Activated gamma-delta T cell treated with Interleukin-2 at 50 U/mL for 16 hours (primary cell): ENCODE measurements at places on chromosomes 12 and 14.
A peak's percentile ranks its signal among the peaks of the same experiment; 100 is the strongest.

DNA sequence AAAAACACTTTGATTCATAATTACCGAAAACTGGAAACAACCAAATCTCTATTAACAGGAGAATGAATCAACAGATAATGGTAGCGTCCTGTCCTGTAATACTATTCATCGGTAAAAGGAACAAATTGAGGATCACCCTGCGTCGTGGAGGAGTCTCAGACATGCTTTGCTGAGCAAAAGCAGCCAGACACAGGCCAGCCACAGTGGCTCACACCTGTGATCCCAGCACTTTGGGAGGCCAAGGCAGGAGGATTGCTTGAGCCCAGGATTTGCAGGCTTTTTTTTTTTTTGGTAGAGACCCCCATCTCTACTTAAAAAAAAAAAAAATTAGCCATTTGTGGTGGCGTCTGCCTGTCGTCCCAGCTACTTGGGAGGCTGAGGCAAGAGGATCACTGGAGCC, 34.1 kb upstream of the MMP17 start:
- DNase-seq = no peak

- no peak for DNase-seq
Observed at GRCh38 chr12:23722655-23723054, 226.8 kb downstream of the SOX5 start.

DNA sequence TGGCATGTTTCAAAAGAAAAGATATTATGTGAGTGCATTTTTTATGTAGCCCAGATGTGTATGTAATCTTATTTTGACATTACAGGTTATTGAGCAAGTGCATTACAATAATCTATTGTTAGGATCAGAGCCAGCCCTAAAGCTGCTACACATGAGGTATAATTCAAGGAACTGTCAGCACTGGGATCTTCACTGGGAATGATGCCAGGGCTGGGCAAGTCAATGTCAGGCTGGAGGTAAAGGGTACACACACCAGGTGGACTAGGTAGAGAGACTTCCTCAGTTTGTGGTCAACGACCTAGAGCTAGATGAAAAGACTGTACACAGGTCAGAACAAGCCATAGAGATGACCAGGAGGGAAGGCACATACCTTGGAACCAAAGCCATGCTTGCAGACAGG, 15.4 kb downstream of the TRIM9 start:
- DNase-seq = no peak

GRCh38 chr14:21096438-21096837, 2.0 kb downstream of the ZNF219 start:
- DNase-seq = no peak

DNA sequence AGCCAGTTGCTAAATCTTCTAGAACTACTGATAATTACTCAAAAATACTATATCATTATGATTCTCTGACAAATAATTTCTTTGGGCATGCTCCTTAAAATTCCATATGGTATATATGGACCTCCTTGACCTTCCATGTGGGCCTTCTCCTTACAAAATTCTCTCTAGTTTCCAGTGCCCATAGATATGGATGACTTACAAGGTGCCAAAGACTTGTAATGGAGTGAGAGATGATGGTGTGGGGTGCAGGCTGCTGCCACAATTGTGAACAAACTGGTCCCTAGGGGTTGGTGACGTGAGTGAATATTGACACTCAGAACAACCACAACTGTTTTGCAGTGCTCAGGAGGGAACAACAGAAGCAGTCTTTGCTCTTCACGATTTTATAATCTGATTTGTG, 378.9 kb downstream of the SNAPC1 start:
- no peak for DNase-seq

DNA sequence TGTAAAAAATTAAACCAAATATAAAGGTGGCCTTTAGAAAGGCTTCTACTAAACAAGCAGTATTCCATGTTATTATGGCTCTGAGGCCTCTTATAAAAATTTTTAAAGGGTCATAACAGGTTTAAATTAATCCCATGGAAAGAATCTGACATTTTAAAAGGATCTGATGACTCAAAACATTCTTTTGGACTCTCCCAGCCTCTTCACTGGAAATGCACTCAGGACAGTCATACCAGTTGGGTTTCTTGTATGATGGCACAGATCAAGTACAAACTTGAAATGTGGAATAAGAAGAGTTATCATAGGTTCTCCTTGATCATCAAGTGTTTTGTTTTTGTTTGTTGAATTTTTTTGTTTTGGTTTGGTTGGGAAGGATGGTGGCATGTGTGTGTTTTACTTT, 50.8 kb downstream of the PPP2R5E start:
- no peak for DNase-seq

DNA sequence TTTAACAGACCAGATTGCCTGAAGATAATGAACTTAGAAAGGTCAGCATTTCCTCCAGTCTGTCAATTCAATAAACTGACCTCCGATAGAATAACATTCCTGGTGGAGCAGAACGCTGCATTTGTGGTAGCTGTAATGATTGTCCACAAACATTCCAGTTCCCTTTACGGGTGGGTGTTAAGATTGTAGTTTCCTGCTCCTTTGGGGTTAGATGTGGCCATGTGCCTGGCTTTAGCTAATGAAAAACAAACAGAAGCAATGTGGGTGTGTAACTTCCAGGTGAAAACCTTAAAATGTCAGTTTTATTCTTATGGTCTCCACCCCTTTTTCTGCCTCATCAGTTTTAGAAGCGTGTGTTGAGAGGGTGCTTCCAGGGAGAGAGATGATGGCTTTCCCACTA, 217.3 kb upstream of the CRY1 start:
- DNase-seq = no peak

- DNase-seq = no peak
Observed at GRCh38 chr12:121964813-121965643, 46.6 kb downstream of the CFAP251 start.

- DNase-seq = peak; percentile 64
Observed at GRCh38 chr14:23559010-23559925, 3.2 kb downstream of the THTPA start.

- no peak for DNase-seq
Observed at GRCh38 chr12:18753481-18754123, 15.7 kb downstream of the CAPZA3 start.

DNA sequence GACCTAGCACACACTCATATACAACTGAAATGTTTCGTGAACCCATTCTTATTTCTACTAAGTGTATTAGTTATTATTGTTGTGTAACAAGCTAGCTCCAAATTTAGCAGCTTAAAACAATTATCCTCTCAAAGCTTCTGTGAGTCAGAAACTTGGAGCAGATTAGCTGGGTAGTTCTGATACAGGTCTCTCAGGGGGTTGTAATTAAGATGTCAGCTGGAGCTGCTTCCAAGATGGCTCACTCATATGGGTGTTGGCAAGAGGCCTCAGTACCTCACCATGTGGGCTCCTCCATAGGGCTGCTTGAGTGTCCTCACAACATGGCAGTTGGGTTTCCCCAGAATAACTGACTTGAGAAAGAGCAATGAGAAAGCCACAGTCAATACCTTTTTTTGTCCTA, 9.8 kb downstream of the GPR135 start:
- DNase-seq = no peak

DNA sequence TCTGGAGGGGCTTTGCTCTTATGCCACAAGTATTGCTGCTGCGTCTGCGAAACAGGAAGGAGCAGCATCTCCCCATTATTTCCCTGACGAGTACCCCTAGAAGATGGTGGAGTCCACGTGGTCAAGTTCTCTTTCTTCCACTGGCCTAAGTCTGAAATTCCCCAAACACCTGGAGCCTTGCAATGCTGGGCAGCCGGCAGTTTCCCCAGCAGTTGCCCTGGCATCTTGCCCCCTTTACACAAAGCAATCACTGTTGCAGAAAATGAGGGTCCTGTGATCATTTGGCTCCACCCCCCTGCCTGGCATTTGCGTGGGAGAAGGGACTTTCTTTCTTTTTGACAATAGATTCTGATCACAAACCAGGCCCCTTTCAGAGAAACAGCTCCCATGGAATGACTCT, 56.9 kb downstream of the FOS start:
- DNase-seq = no peak

DNA sequence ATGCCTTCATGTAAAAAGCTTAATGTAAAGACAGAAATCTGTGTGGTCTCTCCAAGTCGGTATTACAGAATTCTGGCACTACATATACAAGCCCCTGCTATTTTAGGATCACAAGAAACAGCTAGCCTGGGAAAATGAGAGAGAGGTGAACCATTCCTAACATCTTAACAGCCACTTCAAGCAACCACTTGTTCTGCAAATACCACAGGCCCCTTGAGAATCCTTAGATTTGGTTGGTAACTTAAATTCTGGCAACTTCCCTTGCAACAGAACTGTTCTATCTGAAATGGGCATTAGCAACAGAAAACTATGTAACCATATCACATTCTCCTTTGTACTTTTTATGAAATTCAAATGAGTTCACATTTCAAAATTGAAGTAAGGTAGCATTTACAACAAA, 68.5 kb downstream of the SPPL3 start:
- DNase-seq = no peak

- DNase-seq = no peak
Observed at GRCh38 chr14:33280646-33281045, 342.0 kb downstream of the NPAS3 start.

GRCh38 chr12:93299262-93299846, 78.4 kb upstream of the NUDT4 start:
- DNase-seq = no peak

DNA sequence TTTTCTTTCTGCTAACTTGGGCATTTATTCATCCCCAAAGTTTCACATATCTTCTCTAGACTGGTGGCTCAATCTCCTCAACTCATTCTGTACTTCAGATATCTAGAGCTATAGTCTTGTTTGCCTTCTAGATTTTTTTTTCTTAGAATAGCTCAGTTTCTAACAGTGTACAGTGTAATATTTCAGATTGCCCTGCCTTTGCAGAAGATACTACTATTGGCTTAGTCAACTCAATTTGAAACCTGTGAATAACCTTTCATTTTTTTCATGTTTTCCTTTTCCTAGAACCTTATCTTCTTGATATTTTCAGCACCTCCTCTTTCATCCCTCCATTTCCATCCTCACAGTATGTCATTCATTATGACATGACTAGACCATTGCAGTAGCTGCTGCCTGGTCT, 69.6 kb downstream of the OTOGL start:
- no peak for DNase-seq

GRCh38 chr12:53603196-53603595, 23.0 kb downstream of the ATF7 start:
- DNase-seq = no peak

DNA sequence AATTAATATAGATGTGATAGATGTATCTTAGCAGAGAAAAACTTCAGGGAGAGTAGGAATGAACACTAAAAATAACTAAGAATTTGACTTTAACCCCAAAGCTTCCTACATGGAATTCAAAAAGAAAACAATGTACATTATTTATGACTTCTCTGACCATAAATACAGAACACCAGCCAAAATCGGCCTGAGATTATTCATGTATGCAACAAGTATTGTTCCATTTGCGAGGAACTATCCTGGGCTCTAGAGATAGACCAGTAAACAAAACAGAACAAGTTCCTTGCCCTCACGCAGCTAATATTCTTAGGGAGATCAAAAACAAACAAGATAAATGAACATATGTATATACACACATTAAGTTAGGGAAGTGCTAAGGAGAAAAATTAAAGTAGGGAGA, 432.3 kb upstream of the SOX5 start:
- DNase-seq = no peak

- DNase-seq = no peak
Observed at GRCh38 chr12:110819150-110819549, 27.6 kb upstream of the CCDC63 start.

DNA sequence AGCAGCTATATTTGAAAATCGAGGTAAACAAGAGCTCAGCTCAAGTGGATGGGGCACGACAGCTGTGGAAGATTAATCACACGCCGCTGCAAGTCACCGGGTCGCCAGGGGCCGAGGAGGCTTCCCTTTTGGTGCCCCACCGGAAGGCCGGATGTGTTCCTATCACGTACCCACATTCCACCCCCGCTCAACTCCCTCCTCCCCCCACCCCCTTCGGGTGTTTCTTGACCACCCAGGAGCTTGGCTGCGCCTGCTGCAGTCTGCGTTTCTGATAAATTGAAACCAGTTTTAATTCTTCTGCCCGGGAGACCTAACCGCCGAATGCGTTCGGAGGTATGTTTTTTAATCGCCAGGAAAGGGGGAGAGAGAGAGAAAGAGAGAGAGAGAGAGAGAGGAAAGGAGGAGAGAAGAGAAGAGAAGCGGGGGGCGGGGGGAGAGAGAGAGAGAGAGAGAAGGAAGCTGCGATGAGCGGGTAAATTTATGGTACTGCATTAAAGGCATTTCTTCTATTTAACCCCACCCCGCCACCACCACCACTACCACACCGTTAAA, 1.8 kb downstream of the SLC8A3 start:
- DNase-seq = no peak

- no peak for DNase-seq
Observed at GRCh38 chr12:52305921-52306705, 14.8 kb upstream of the KRT81 start.

DNA sequence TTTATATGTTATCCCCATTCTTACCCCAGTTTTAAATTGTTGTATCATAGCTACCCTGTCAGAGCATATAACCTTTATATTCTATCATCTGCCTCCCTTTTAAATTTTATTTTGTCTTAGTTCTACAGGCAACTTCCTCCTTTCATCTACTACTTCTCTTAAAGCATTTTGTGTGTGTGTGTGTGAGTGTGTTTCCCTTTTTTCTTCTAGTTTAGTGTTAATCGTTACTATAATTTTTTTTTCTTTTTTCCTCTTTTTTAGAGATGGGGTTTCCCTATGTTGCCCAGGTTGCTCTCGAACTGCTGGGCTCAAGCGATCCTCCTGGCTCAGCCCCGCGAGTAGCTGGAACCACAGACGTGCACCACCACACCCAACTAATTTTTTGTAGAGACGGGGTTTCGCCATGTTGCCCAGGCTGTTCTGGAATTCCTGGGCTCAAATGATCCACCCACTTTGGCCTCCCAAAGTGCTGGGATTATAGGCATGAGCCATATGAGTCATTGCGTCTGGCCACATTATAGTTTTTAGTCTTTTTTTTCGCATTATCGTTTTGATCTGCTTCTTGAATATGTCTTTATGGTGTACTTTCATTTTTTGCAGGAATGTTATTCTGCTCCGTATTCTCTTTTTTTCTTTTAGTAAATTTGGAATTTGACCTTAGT, 33.1 kb upstream of the FBXO34 start:
- DNase-seq = no peak

DNA sequence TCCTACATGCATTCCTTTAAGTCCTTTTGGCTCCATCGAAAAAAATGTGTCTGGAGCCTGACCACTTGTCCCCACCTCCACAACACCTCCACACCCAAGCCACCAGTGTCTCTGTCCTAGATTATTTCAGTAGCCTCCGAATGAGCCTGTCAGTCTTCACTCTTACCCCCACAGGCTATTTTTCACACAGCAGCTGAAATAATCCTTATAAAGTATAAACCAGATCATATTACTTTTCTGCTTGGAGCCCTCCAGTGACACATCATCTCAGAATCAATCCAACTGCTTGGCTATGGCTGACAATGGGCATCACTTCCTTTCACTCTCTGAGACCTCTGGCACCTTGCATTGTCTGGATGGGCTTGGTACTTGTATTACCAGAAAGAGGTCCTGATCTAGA, 44.9 kb downstream of the BBS10 start:
- DNase-seq = no peak

DNA sequence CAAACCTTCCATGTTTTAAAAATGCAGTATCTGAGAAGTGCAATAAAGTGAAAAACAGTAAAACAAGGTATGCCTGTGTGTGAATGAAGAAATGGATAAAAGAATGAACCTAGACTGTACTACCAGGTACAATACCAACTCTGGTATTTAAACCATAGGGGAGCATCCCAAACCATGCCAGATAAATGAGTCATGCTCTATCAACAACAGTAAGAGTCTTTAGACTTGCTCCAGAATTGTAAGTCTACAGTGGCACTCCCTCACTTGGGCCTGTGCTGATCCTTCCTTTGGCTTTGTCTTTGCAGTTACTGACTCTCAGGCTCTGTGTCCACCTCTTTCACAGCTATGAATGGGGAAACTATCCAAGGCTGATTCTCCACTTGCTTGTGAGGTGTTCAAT, 38.1 kb downstream of the BBS10 start:
- no peak for DNase-seq
